ENCODE measurements at places on chromosomes 4 and X.

DNA sequence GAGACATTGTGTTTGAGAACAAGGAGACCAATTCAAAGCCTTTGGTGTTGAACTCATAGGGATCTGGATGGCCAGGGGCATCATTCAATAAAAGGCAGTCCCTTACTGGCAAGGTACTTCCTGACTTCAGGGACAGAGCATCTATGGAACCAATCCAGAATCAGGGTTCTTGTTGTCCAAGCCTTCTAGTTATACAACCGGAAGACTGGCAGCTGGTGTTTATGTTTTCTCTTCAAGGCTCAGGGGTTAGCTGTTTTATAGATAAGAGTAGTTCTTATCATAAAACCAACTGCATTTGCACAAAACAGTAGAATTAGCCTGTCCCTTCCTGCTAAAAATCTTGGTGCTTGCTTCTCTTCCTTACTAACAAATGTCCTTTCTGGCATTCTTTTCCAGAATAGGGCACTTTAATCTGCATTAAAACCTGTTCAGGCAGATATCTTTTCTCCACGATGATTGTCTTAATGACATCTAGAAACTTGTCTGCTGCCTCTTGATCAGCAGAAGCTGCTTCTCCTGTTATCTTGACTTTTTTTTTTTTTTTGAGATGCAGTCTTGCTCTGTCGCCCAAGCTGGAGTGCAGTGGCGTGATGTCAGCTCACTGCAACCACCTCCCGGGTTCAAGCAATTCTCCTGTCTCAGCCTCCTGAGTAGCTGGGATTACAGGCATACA is 38.4 kb upstream of the ARHGEF6 start:
- no peak for DNase-seq

GRCh38 chr4:104868958-104869357 is 277.7 kb upstream of the TET2 start:
- DNase-seq, result no peak

DNA sequence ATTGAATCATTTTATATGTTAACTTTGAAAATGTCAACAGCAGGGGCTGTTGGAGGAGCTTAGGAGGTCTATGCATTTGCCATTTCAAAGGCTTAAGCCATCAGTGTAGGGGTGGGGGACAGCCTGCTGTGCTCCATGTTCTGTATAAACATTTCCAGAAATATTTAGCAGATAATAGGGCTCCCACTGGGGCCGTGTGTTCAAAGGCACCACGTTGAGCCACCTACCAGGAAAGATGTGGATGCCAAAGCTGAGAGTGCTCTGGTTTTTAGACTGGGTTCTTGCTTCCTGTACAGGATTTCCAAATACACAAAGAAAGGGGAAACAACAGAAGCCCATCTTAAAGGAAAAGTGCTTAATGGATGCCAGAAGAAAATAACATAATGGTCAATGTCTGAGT is 219.5 kb downstream of the CENPC start:
- no peak for DNase-seq

DNA sequence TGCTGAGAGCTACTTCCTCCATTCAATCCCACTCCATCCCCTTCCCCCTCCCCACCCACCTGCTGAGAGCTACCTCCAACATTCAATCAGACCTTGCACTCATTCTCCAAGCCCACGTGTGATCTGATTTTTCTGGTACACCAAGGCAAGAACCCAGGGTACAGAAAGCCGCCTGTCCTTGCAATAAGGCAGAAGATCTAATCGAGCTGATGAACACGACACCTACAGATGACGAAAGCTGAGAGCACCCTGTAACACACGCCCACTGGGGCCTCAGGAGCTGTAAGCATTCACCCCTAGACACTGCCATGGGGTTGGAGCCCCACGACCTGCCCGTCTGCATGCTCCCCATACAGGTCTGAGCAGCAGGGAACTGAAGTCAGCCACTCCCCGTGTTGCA is 58.3 kb downstream of the TRIML1 start:
- no peak for DNase-seq

DNA sequence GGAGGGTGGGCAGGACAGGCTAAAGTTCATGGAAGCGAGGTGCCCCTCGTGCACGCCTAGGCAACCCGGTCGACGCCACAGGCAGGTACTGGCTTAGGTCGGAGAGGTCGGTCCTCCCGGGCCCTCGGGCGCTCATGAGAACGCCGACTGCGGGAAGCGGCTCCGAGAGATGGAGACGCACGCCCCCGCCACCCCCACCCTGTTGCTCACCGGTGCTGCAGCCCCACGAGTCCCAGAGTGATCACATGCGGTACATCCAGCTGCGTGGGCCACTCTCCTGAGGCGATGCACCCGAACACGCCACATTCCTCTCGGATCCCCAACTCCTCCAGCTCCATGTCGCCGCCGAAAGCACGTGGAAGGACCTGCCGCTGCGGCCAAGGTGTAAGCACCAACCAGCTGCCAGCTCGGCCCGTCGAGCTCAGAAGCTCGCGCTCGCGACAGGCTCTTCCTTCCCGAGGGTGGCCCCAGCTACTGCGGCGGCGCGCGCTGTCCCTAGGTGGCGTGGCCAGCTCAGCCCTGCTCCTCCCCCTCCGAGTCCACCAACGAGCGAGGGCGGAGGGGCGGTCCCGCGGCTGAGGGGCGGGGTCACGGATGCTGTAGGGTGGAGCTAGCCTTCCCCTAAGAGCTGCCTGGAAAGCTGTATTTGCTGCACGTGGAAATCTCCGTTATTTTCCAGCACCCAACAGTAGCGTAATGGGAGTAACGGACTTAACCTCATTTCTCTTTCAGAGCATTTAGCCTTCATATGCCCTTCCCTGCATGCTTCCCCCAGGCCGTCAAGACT is at the start of gene PPAT:
PPAT (minus strand) TSS at position 476 of the 787 bp plus-strand sequence; CDS start at position 338, 138 bp downstream.
- peak; percentile 99 for DNase-seq

DNA sequence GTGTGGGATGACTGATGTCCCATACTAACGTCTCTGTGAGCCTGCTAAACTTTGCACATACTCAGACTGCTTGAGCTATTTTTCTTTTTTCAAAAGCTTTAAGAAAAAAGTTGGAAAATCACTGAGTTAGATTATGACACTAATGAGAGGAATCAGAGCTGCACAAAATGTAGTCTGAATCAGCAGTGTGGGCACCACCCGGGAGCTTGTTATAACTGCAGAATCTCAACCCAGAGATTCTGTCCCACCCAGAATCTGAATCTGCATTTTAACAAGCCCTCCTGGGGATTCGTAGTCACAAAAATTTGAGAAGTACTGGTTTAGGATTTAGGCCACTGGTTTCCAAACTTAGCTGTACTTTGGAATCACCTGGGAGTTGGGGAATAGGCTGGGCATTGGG is 102.1 kb upstream of the MID1IP1 start:
- DNase-seq, result no peak

DNA sequence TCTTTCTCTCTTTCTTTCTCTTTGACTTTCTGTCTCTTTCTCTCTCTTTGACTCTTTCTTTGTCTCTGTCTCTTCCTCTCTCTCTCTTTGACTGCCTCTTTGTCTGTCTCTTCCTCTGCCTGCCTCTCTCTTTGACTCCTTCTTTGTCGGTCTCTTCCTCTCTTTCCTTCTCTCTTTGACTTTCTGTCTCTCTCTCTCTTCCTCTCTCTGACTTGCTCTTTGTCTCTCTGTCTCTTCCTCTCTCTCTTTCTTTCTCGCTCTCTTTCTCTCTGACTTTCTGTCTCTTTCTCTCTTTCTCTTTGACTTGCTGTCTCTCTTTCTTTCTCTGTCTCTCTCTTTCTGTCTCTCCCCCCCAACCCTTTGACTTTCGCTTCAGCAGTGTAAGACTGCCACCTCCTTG is 36.4 kb upstream of the OGT start:
- no peak for DNase-seq

- DNase-seq, result no peak
Observed at GRCh38 chr4:183966371-183966770, 61.3 kb downstream of the STOX2 start.

DNA sequence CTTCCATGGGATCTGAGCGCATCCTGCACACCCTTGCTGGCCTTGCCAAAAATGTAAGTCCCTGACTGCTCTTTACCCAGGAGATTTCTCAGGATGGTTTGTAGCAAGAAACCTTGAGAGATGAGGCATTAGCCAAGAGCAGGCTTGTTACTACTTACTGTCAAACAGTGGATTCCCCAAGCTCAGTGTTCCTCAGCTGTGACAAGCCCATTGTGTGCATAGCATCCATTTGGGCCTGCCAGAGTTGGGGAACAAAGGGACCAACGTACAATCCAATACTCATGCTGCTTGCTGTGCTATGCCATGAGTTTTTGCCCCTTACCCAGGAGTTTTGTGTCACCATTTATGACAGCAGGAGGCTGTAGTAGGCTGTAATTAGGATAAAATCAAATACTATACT is 267.6 kb downstream of the TENM3 start:
- no peak for DNase-seq

DNA sequence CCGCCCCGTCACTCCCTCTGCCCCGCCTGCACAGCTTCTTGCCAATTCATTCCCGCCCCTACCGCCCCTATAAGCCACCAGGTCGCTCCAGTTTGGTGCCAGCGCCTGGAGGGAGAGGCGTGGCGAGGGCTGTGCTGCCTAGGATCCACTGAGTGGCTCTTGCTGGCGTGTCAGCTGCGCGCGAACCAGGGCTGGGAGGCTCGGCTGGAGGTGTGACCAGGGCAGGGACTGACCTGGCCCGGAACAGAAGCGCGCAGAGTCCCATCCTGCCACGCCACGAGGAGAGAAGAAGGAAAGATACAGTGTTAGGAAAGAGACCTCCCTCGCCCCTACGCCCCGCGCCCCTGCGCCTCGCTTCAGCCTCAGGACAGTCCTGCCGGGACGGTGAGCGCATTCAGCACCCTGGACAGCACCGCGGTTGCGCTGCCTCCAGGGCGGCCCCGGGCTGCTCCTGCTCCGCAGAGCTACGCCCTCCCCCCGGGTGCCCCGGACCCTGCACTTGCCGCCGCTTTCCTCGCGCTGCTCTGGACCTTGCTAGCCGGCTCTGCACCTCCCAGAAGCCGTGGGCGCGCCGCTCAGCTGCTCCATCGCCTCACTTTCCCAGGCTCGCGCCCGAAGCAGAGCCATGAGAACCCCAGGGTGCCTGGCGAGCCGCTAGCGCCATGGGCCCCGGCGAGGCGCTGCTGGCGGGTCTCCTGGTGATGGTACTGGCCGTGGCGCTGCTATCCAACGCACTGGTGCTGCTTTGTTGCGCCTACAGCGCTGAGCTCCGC is at the start of gene GPR78:
GPR78 (plus strand) TSS at position 72 of the 773 bp plus-strand sequence; CDS start at position 663, 591 bp downstream.
- peak; percentile 81 for DNase-seq

DNA sequence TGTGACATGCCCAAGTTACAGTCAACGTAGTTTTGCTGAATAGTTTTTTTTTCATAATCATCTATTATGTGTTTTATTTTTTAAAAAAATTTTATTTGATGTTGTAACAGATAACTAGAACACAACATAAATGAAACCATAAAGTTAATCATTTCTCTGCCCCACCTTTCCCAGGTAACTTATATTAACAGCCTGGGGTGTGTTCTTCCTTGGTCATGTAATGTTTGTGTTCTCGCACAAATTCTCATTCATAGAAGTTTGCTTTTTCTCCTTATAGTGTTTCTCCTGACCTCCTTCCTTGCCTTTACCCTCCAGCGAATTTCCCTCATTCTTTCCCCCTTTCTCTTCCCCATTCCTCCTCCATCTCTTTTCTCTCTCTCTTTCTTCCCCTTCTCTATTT is 214.8 kb downstream of the SOWAHB start:
- no peak for DNase-seq

GRCh38 chr4:154406018-154406795 is 85.4 kb downstream of the DCHS2 start:
- no peak for DNase-seq

DNA sequence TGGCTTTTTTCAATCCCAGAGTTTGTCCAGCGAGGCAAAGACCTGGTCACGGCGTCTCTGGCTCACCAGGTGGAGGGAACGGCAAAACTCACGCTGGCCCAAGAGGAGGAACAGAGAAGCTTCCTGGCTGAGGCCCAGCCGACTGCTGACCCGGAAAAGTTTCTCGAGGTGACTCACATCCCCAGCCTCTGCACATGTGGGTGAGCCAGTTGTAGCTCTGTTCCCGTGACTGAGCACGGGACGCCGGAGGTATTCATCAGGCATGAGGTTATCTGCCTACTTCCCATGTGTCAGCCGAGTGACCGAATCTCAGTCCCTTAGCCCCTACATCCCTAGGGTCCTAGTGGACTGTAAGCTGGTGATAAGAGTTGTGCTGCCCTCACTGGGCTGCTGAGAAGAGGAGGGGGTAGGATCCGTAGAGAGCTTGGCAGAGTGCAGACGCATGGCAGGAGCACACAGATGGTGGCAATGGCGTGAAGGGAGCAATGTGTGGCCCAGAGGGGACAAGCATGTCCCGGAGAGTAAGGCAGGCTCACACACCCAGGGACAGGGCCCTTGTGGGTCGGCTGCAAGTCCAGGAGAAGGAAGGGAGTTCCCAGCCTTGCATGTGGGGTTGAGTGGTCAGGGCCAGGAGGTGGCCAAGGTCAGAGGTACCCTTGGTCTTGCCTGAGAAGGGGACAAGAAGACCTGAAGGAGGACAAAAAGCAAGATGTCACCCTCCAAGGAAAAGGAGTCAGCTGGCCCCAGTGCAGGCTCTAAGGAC is 42.9 kb downstream of the EVC start:
- DNase-seq, result peak; percentile 46

GRCh38 chr4:104915864-104916263 is 230.8 kb upstream of the TET2 start:
- DNase-seq, result no peak

- no peak for DNase-seq
Observed at GRCh38 chrX:123084797-123085196, 99.3 kb upstream of the GRIA3 start.

- no peak for DNase-seq
Observed at GRCh38 chrX:24423960-24424359, 41.1 kb upstream of the PDK3 start.

- DNase-seq, result no peak
Observed at GRCh38 chrX:140799216-140799615, 89.7 kb downstream of the LINC00632 start.

DNA sequence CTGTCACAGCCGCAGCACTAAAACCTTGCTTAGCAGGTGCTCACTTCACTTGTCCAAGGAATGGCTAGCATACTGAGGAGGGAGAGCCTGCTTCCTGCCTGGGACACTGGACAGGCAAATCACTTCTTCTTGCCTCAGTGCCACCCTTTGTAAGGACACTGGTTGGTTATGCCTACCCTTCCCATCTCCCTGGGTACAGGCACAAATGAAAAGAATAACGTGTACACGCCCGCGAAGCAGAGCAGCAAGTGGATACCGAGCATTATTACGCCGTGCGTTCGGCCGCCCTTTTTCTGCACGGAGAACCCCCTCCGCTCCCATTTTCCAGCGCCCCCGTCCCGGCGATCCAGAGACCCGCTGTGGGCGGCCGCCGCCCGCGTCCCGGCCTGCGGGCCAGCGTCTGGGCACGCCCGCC is 338 bp upstream of the KLHL2 start:
- DNase-seq, result no peak

DNA sequence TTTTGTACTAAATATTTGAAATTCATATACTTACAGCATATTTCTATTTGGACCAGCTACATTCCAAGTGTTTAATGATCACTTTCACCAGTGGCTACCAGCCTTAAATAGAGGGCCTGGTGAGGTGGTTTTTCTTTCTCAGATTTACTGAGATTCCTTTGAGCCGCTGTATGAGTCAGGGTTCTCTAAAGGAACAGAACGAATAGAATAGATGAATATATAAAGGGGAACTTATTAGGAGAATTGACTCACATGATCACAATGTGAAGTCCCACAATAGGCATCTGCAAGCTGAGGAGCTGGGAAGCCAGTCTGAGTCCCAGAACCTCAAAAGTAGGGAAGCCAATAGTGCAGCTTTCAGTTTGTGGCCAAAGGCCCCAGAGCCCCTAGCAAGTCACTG is 146.2 kb upstream of the TLL1 start:
- no peak for DNase-seq

- DNase-seq, result no peak
Observed at GRCh38 chr4:28225689-28226353, 1365.2 kb downstream of the STIM2 start.
